ENCODE measurements at places on chromosomes 2 and 18. TPM values are rescaled to one million over a fixed set of nuclear protein-coding genes. Genes with fewer than 3 reads are reported as not detected.

The LOXL3 gene
- 11.3 TPM for polyA plus RNA-seq

The C2orf81 gene
- polyA plus RNA-seq, result 9.5 TPM

DNA sequence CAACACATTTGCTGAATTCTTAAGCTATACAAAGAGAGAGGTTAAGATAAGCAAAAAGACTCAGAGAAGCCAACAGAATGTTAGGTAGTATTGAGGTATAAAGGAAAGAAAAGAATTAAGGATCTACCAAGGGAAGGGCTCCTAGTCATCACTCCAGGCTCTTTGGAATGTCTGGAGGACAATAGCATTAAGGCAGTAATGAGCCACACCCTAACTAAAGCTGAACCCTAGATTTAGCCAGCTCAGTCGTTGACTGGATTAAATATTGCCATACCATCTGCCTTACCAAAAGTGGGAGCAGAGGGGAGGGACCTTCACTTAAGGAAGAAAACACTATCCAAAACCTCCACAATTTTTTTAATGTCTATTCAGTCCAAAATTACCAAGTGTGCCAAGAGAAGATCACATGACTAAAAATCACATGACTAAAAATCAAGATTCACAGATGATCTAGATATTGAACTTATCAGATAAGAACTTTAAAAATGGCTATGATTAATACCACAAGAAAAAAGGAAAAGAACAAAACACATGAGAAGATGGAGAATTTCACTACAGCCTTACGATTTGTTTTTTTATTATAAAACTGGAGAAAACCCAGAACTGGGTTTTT, 59.7 kb downstream of the EXOC6B start:
- no peak for DNase-seq

GRCh38 chr2:33589444-33589843, 9.7 kb downstream of the FAM98A start:
- no peak for DNase-seq

- no peak for DNase-seq
Measured at GRCh38 chr2:181054843-181055242, 74.4 kb downstream of the UBE2E3 start.

DNA sequence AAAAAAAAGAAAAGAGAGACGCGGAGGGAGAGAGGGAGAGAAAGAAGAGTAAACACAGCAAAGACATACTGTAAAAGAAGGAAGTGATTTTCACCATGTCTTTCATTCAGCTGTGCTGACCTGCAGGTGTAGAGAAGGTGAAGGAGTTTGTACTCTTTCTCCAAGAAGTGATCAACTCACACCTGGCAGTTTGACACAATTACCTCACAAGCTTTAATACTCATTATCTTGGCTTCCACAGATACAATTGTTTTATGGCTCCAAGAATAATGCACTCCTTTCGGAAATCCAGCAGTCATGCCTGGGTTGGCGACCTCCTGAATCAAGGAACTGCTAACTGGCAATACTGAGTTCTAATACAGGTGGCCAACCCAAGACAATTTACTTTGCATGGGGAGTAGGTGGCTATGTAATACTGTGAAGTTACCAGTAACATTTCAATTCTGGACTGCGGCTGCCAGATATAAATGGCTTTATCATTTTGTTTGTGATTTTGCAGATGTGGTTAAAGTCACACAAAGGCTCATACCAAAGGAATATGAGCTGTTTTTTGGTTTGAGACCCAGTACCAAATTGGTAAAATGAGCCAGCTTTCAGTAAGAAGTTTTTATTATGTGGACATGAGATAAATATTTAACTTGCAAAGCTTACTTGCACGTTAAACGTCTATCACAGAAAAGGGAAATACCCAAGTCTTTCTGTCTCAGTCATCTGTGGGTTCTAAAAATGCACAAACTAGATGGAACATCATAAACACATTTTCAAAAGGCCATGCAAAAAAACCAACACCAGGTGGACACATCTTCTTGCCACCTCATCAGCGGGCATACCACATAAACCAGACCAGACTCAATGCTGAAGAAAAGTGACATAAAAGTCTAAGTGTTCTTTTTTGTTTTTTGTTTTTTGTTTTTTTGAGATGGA, 69.3 kb downstream of the NCKAP5 start:
- DNase-seq, result no peak
